Stimulated activated CD8-positive, alpha-beta memory T cell treated with anti-CD3 and anti-CD28 coated beads, Interleukin-2, amount 100 ng/mL, for 48 hours (primary cell): ENCODE measurements at places on chromosomes 12 and 14.
A peak's percentile ranks its signal among the peaks of the same experiment; 100 is the strongest.

GRCh38 chr12:94704452-94705306, 54.3 kb upstream of the TMCC3 start:
- DNase-seq, result no peak

GRCh38 chr12:69070319-69071090, 137.5 kb upstream of the CPM start:
- DNase-seq, result peak; percentile 24

GRCh38 chr12:97223419-97223818, 239.2 kb upstream of the RMST start:
- no peak for DNase-seq

- DNase-seq, result peak; percentile 75
These were observed at the start of gene BICD1 for GRCh38 chr12:32106517-32107358. TSS of gene BICD1 (plus strand) at chr12:32106847. CDS start at chr12:32107332, 485 bp downstream.

- DNase-seq, result no peak
These were observed 11.1 kb downstream of the KRT75 start for GRCh38 chr12:52423035-52423434.

GRCh38 chr12:31236998-31237637, 88.8 kb downstream of the SINHCAF start:
- no peak for DNase-seq

DNA sequence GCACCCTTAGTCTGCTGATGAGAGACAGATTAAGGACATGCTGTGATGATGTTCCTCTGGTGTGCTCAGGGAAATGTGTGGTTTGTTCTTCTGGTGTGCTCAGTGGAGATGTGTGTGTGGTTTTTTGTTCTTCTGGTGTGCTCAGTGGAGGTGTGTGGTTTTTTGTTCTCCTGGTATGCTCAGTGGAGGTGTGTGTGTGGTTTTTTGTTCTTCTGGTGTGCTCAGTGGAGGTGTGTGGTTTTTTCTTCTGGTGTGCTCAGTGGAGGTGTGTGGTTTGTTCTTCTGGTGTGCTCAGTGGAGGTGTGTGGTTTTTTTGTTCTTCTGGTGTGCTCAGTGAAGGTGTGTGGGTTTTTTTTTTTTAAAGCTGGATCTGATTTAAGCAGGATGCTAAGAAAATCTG, 15.4 kb downstream of the PIWIL1 start:
- DNase-seq, result no peak

DNA sequence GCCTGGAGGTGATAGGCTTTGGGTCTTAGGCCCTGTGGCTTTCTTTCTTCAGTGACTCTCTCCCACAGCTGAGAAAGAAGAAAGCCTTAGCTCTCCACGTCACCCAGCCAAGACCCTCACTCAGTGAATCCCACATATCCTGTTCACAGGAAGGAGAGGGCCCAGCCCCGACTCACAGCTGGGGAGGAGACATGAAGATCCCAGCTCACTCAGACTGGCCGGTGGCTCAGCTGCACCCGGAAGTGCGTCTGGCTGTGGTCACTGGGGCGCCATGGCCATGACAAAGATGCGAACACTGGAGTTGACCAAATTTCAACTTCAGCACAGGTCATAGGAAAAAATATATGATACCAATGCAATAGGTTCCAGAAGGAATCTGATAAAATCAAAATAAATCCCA, 14.2 kb downstream of the DLK1 start:
- DNase-seq, result no peak

- no peak for DNase-seq
These were observed 43.9 kb downstream of the EFCAB11 start for GRCh38 chr14:89910691-89911009.

- DNase-seq, result no peak
These were observed 37.5 kb downstream of the PRORP start for GRCh38 chr14:35159742-35160409.

DNA sequence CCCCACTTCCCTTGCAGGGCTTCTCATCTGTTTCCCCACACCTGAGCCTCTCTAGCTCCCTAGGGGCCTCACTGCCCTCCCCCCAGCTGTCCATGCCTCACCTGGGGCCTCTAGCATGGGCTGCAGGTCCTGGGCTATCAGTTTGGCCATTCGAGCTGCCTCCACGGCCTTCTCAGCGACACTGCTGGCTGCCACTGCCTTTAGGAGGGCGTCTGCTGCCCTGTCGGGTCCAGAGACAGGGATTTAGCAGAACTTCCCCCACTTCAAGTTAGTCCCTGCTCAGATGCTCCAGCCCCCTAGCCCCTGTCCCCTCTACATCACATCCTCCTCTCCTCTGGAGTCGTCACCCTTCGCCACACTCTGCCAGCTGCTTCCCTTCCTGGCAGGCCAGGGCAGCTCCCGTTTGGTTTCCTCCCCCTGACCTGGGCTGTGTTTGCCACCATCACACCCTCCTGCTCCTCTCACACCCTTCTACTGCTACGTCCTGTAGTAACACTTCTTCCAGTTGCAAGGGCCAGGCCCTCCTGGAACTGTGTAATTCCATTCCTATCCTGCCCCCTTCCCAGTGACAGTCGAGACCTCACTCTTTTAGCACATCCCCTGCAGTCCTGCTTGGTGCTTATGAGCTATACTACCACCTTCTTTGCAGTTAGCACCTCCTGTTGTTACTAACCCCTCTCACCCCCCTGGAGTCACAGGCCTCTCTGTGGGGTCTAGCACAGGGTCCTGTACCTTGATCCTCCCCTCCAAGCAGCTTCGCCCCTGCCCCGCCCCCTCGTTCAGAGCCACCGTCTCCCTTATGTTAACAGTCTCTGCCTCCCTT, 4.3 kb upstream of the AP1G2 start:
- no peak for DNase-seq

DNA sequence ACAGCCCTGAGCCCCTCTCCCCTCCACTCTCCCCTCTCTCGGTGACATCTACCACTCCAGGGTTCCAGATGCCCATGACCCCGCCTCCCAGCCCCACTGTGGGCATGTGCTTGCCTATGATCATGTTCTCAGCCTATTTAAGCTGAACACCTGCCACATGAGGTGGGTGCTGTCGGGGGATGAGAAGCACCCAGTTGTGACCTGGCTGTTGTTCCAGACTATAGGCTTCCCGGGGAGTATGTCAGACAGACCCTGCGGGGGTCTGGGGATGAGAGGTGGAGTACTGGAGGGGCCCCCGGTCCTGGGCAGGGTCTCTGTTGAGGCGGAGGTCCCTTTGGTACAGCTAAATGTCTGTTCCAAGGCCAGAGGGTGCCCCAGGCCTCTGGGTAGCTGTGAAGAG, 6.0 kb downstream of the VSX2 start:
- DNase-seq, result no peak

DNA sequence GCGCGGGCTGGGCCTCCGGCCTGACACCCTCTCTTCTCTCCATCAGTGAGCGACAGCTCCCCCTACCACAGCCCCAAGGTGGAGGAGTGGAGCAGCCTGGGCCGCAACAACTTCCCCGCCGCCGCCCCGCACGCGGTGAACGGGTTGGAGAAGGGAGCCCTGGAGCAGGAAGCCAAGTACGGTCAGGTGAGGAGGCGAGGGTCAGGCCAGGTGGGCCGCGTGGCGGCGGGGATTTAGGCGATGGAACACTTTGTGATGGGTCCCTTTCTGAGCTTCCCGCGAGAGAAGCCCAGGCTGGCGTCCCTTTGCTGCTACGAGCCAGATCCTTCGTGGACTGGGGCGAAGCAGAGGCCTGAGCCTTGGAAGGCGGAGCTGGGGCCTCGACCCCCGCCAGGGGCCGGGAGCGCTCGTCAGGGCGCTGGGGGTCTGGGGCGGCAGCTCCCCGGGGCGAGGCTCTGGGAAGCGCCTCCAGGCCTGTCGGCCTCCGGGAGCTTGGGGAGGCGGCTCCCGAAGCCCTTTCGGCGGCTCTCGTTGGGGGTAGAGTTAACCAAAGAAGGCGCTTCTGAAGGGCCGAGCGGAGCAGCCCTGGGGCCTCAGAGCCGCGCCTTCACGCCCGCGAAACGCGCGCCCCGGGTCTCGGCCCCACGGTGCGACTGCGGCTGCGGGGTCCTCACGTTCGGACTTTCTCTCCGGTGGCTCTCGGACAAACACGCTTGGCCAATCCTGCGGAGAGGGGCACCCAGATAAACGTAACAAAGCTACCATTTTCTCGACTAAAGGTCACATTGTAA, 5.0 kb downstream of the PAX9 start:
- DNase-seq, result no peak

GRCh38 chr12:4215229-4216186, 58.1 kb upstream of the CCND2 start:
- DNase-seq, result peak; percentile 12

DNA sequence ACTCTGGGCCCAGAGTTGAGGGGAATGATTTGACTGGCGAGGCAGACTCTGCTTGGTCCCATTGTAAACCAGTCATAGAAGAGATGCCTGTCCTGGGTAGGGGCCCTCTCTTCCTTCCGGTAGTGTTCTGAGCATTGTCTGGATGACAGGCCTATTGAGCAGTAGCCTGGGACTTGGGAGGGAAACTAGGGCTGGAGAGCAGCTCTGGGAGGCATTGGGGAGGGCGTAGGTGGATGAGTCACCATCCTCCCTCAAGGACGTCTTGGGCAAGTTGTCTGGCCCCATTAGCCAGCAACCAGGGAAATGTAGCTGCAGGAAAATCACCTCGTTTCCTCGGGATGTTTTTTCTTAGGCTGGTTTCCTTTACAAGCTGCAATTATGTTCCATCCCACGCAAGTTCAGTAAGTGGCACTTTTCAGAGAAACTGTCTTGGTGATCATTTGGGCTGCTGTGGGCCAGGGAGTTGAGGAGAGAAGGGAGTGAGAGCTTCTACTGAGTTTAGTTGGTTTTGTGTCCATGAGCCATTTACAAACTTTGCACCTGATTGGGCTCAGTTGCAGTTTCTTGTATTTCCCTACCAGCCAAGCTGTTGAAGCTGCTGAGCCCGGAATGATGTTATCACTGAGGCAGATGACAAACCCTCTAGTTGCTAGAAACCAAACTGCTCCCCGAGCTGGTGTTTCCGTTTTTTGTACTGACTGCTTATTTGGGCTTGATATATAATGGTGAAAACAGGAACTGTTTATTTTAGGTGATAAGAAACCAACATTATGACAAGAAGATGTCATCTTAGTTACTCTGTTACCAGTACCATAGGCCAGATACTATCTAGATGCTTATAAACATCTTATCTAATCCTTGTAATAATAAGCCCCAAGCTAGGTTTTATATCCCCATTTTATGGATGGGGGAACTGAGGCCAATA, 147.6 kb downstream of the CHST11 start:
- DNase-seq, result no peak

- DNase-seq, result no peak
These were observed 339.6 kb downstream of the SNAPC1 start for GRCh38 chr14:62101673-62102348.

DNA sequence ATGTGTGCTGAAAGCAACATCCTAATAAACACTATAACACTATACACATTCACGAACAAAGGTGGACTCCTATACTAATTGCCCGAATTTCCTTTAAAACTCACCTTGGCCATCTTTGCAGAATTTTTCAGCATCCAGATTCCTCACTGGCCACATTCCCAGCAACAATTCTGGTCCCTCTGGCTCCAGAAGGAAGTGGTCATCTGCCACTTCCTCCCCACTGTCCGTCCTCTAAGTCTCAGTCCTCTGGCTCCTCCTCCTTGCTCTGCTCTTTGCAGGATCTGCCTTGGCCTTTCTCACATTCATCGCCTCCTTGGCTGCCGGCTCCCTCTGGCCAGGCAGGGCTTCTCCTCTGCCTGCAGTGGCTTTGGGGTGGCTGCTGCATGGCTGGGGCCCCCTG, 426.0 kb downstream of the FUT8 start:
- no peak for DNase-seq

DNA sequence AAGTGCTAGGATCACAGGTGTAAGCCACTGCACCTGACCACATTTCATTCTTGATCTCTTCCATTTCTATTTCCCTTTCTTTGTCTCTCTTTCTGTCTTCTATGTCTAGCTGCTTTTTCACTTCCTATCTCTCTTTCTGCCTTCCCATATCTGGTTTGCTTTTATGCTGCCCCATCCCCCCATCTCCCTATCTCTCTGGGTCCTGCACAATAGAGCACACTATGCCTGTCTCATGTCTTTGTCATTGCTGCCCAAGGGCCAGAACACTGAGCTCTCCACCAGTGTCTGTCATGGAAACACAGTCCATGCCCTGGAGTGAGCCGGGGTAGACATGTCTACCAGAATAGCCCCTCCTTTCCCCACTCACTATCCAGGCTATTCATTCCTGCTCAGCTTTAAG, 12.3 kb upstream of the RARG start:
- DNase-seq, result no peak

DNA sequence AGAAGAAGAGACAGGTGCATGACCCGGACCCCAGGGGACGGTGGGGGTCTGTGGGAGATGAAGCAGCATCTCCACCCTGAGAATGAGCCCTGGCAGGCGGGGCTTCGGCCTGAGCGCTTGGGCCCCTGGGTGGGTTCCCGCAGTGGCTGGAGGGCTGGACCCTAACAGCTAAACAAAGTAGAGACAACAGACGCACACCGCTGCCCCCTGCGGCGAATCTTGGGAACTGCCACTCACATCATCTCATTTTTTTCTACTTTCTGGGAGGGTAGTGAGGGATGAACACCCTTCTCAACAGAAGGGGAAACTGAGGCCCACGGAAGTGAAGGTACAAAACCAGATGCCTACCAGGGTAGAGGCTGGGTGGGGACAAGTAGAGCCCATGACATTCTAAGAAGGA, 104.7 kb downstream of the RFLNA start:
- peak; percentile 19 for DNase-seq

GRCh38 chr14:78847801-78848200, 677.6 kb downstream of the NRXN3 start:
- no peak for DNase-seq

DNA sequence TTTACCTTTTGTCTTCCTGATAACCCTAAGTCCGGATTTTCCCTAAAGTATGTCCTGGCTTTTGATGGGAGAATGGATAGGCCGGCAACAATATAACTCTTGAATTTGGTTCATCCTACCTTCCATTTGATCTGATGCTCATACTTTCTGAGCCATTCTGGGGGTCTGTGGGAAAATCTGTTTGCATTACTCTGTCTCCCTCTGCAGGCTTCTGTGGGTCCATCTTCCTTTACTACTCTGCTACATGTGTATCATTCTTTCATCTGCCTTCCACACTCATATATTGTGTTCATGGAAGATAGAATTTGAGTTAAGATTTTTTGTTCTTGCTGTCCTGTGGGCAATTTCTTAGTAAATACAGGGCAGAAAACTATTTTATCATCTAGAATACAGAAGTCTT, 101.5 kb downstream of the NAV3 start:
- DNase-seq, result no peak

GRCh38 chr12:106045251-106045674, 93.5 kb downstream of the NUAK1 start:
- no peak for DNase-seq

- peak; percentile 71 for DNase-seq
These were observed at the start of gene DGKA for GRCh38 chr12:55930771-55931316. TSS of gene DGKA (plus strand) at chr12:55931162. CDS start at chr12:55936504, 5,342 bp downstream.
